ENCODE measurements at places on chromosomes 2 and 18. TPM values are rescaled to one million over a fixed set of nuclear protein-coding genes. Genes with fewer than 3 reads are reported as not detected.

DNA sequence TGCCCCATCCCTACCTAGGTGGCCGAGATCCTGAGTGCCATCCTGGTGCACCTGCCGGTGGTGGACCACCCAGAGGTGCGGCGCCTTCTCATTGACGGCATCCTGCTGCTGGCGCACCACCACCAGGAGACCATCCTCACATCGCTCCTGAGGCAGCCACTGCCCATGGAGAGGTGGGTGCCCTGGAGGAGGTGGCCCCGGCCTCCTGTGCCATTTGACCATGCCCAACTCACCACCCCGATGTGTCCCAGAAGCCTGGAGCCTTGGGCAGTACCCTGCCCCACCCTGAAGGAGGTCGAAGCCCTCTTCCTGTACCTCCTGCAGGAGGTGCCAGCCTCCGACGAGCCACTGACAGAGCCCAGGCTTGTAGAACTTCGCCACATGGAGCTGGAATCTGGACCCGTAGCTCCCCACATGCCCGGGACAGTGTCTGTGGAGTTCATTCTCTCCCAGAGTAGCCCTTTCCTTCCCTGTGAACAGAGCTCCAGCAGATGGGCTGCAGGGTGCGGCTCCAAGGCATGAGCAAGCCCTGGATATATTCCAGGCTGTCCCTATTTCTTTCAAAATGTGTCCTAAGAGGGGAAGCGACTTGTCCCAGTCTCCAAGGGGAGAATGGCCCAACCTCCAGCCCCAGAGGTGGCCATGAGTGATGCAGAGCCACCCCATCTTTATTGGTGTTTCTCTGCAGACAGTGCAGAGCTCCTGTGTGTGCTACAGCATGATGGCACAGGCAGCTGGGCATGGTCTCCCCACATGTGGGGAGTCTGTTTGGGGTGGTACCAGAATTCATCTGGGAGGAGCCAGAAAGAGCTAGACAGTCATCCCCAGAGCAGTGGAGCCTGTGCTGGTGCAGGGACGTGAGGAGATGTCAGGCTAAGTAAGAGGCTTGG lies 34.2 kb downstream of the HJURP start:
- no peak for DNase-seq

Gene SPATA3
- polyA plus RNA-seq, result 0.24 TPM

DNA sequence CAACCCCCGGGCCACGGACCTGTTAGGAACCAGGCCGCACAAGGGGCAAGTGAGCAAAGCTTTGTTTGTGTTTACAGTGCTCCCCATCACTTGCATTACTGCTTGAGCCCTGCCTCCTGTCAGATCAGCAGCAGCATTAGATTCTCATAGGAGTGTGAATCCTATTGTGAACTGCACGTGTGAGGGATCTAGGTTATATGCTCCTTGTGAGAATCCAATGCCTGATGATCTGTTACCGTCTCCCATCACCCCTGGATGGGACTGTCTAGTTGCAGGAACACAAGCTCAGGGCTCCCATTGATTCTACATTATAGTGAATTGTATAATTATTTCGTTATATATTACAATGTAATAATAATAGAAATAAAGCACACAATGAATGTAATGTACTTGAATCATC lies 125.6 kb downstream of the FMNL2 start:
- no peak for DNase-seq

- no peak for DNase-seq
These were observed 2.8 kb downstream of the COL6A3 start for GRCh38 chr2:237411092-237411601.

Gene RELCH
- 10.4 TPM for polyA plus RNA-seq

DNA sequence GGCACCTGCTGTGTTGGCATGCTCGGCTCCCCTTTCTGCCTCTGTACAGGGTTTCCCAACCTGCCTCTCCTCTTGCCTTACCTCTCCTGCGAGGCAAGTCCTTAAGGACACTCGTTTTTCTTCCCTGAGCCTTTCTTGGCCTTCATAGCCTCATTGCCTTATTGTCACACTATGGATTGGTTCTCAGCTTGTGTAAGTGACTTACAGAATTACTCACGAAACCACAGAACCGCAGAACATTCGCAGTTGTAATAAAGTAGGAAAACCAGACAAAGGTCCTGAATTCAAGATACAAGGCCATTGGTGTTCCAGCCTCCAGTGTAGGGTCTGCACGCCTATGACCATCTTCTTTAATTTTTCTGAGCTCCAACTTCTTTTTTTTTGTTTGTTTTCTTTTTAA lies 317.6 kb upstream of the SMIM21 start:
- no peak for DNase-seq

GRCh38 chr2:43634604-43635306 lies 2.3 kb upstream of the PLEKHH2 start:
- no peak for DNase-seq
